ENCODE measurements at places on chromosomes 12 and 14.
A peak's percentile ranks its signal among the peaks of the same experiment; 100 is the strongest.

DNA sequence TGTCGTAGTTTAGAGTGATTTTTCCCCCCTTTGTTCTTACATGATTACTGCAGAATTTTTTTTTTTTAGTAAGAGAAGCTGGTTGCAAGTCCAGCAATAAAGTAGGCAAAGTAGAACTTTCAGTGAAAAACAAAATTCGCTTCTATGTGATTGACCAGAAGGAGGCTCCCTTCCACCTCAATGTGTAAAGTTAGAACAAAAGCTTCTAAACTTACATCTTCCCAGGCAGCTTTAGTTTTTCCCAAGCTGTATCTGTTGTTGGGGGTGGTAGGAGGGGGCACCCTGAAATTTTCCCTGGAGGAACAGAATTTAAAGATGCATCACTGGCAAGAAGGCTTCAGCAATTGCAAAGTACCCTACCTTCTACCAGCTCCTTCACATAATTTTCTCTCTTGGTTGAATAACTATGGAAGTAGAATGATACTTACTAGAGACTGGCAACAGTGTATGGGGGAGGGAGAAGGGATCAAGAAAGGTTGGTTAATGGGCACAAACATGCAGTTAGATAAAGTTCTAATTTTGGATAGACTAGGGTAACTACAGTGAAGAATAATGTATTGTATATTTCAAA is 87.3 kb upstream of the E2F7 start:
- DNase-seq: peak; percentile 38

DNA sequence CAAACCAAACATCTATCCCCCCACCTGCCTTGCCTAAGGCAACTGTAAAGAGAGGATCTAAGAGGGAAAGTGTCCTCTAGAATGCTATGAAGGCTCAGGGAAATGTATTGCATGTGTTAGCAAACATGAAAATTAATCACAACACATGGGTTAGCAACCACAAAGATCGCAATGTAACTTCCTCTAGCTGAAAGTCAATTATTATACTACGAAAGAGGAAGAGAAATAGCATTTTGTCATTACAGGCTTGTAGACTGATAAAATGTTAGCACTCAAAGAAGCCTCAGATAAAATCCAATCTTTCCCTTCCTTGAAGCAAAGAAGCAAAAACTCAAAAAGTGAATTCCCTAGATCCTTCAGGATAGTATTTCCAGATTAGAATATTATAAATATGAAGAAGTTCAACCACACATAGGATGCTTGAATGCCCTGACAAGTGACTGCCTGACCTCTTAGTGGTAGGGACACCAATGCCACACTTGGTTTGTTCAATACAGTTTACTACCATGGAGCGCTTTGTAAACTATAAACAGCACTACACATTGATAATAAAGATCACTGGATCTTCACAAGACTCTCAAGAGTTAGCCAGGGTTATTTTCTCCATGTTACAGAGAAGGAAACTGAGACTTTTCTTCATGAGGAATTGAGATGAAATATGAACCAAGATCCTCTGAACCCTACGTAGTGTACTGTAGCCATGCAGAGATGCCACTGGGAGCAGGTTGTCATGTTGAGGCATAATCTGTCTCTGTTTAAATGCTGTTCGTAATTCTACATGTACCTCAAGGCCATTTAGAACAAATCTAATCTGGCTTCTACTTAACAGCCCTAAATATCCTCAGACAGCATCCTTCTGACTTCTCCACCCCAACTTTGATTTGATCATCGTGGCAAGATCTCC is 100.7 kb downstream of the ITPR2 start:
- peak; percentile 81 for DNase-seq

DNA sequence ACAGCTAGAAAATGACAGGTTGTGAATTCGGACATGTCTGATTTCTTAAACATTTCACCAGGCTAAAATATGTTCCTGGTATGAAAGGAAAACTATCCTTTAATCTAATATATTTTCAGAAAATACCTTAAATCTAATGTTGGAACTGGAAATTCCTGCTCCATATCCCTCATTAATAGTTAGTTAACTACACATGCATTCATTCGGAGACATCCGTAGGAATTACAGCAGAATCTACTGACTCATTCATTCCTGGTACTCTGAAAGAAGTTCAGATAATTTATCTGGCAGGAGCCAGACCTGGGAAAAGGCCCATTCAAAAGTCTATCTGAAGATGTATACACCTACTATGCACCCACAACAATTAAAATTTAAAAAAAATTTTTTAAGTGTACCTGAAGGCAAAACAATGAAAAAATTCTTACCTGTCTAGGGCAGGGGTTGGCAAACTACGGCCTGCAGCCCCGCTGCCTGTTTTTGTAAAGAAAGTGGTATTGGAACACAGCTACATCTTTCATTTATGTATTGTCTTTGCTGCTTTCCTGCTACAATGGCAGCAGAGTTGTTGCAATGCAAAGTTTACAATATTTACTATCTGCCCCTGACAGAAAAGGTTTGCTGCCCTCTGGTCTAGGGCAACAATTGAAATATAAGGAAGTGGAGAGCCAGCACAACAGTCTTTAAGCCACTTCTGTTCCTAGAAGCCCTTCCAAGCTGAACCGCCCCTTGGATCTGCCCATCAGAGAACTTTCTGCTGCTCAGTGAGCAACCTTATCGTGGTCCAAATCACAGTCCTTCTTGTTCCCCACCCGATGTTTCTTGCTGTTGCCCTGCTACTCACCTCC is 17.9 kb upstream of the NFYB start:
- no peak for DNase-seq

DNA sequence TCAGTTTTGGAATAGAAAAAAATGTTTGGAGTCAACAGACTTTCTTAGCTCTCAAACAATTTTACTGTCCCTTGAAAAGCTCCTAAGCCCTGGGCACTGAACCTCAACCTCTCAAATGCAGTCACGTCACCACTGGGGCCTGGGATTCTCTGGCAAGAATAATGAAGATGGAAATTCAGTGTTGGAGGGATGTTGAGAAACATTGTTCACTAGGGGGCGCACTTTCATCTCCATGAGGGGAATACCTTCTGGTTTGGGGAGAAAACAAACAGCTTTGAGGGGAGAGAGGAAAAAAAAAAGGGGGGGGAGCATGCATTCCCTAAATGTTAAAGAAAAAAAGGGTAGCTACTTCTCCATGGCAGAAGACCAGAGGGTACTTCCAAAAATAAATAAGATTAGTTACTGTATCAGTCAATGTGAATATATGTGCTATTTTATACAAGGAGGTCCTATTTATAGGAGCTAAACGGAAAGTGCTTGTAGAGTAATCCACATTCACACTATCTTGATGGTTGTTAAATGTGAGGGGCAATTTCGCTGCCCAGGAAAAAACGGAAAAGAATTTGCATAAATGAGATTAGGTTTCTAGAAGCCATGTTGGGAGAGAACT is 5.8 kb upstream of the TBPL2 start:
- DNase-seq: peak; percentile 89

DNA sequence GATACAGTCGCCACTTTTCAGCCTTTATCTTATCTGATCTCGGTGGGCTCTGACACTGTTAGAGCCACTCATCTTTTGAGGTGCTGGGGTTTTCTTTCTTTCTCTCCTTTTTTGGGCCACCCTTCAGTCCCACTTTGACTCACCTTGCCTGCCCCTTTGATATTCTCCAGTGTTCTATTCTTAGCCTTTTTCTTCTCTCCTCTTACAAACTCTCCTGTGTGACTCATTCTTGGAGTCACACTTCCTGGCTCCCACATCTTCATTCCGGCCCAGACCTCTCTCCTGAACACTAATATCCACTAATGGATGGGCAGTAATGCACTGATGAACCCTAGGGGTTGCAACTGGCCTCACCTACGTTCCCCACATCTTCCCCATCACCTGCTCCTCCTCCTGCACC is 2.2 kb upstream of the DCD start:
- no peak for DNase-seq

GRCh38 chr12:26338586-26339572 is 143.5 kb downstream of the SSPN start:
- DNase-seq: no peak

GRCh38 chr12:107393043-107393717 is 292.4 kb upstream of the PWP1 start:
- no peak for DNase-seq

- DNase-seq: peak; percentile 20
These were observed 102.5 kb downstream of the SLC41A2 start for GRCh38 chr12:104855599-104855998.

- DNase-seq: no peak
These were observed 140.9 kb downstream of the PHLDA1 start for GRCh38 chr12:75890660-75891059.

DNA sequence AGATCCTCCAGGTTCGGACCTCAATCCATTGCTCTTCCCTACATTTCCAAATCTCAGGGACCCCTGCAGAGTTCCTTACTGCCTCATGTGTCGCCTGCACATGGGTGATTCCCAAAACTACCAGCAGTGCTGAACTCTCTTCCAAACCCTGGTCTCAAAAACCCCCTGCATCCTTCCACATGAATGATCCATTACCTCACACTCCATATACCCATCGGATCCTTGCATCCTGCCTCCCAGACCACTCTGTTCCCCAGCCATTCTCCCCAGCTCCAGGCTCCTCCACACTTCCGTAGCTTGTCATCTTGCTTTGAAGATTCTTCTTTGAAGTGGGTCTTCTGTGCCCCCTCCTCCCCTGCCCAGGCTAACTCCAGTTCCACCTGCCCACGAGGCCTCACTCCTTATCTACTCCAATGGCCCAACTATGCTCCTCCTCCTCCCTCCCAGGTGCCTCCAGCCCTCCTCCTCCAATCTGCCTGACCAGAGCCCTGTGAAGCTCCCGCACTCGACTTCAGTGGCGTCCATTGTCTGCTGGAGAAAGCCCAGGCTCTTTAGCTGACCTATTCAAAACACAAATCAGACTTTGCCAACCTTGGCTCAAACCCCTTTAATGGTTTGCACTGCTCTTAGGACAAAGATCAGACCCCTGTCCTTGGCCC is 13.8 kb downstream of the RAPGEF3 start:
- DNase-seq: no peak

GRCh38 chr14:69775012-69775411 is 8.1 kb downstream of the SRSF5 start:
- no peak for DNase-seq

GRCh38 chr12:112881602-112882001 is 25.2 kb upstream of the OAS1 start:
- DNase-seq: no peak

All from hematopoietic multipotent progenitor cell treated with erythropoietin and hydrocortisone succinate and interleukin-3 and kit ligand, for 4 days (in vitro differentiated cells).